T47D (cell line): ENCODE measurements at places on chromosomes 4 and X.
A peak's percentile ranks its signal among the peaks of the same experiment; 100 is the strongest.

- DNase-seq, result no peak
Measured at GRCh38 chrX:66625525-66625924, 13.4 kb downstream of the EDA2R start.

DNA sequence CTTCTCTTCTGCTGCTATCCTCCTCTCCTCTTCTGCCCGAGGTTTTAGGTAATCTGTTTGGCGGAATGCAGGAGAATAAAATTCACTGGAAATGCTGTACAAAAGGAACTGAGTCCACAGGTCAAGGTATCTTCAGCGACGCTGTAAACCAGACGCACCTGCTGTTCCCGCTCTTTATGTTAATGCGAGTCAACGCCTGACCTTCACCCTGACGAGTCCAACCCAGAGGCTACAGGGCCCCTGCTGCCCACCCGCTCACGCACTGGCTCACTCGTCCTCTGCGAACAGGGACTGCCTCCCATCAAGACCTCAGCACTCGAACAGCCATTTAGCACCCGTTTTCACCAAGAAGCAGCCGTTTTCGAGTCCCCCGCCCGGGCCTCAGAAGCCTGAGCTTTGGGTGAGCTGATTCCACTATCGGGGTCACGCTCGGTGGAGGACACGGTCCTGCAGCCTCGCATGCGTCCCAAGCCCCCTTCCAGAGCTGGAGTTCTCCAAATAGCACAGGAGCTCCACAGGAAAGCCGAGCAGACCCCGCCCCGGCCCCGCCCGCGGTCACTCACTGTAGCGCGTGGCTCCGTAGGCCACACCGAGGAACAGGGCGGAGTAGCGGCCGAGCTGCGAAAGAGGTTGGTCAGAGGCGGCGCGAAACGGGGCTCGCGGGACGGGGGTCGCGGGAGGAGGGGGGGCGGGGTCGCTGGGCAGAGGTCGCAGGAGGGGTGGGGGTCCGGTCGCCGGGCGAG is 556 bp downstream of the ATP5ME start:
- DNase-seq, result peak; percentile 71

DNA sequence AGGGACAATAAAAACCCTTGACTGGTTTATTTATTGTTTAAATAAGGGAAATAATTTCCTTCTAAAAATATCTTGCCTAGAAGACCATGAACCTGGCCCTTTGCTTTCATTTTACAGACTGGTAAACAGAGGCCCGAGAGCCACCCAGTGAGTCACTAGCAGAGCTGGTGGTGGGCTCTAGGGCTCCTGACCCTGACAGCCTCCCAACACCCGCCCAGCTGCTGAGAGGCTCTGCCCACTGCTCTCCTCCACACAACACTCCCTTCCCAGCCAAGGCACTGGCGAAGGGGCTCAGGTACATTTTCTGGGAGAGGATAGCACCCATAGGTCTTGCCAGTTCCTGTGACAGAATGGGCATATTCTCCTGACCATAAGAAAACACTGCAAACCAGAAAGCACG is 18.1 kb upstream of the PPEF2 start:
- no peak for DNase-seq

- DNase-seq, result no peak
Measured at GRCh38 chr4:2831611-2832308, 11.9 kb upstream of the ADD1 start.

- no peak for DNase-seq
Measured at GRCh38 chr4:138190452-138190858, 51.7 kb downstream of the SLC7A11 start.

DNA sequence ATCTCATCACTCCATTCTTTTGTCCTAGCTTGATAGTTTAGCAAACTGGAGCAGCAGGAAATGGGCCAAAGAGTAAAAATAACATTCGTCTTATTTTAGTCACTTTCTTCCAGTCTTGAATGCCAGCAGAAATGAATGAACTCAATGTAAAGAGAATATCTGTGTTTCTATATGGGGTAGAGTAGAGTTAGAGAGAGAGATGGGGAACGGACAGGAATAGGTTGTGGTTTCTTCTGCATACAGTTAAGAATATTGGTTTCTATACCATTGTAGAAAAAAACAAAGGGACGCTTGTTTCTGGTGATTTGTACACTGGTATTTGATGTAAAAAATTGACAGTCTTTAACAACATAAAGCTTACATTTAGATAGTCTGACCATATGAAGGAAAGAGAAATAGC is 8.9 kb downstream of the GPR174 start:
- DNase-seq, result no peak

GRCh38 chrX:63784902-63785707 is at the start of gene ARHGEF9:
Gene ARHGEF9 (minus strand): TSS chrX:63785214. CDS start chrX:63785145, 69 bp downstream.
- DNase-seq, result no peak

DNA sequence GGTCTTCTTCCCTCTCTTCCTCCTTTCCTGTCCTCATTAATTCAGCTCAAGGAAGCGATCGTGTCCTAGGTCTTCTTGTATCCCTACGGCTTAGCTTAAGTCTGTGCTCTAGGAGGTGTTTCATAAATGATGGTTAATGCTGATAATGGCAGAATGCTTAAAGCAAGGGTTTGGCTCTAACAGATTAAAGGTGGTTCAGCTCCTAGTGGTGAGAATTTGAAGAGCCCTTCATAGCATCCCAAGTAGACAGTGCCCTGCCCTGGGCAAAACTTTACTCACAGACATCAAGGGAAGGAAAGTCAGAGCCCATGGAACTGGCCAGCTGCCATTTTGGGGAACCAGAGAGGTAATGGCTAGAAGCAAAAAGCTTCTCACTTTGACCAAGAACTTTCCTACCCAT is 47.0 kb upstream of the PGRMC1 start:
- DNase-seq, result no peak

DNA sequence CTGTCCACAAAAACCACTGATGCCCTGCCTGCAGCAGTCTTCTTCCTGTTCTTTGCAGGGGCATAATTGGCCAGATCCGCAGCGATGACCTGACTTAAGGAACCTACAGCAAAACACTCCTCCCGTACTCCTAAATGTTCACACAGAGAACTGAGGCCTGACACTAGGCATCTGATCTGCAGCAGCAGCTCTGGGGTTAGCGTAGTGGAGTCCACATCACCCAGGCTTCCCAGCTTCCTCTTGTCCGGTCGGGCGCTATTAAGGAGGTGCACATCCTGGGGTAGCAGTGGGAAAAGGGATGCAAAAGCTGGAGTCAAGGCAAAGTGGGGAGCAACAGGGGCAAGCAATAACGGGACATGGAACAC is 758 bp downstream of the SCFD2 start:
- no peak for DNase-seq

DNA sequence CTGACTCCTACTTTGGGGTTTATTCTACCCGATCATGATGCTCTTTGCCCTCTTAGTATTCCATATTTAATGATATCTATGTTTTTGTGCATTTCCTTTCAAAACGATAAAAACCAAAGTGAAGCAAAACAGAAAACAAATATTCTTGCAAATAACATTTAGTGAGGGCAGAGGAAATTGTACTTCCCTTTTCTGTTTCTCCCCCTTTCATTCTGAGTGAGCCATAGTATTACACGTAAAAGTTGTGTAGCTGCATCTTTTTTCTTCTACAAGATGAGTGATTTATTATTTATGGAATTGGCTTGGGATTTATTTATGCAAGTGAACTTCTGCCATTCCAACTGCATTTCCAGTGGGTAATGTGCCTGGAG is 109.9 kb downstream of the AFF2 start:
- DNase-seq, result no peak

- no peak for DNase-seq
Measured at GRCh38 chr4:155568641-155569220, 97.9 kb upstream of the GUCY1A1 start.

GRCh38 chr4:129136433-129136832 is 40.5 kb downstream of the C4orf33 start:
- DNase-seq, result no peak
